Activated CD8-positive, alpha-beta memory T cell treated with anti-CD3 and anti-CD28 coated beads, Interleukin-2, amount 10 ng/mL, durations not matched to agents 7 days and 5 days (primary cell): ENCODE measurements at places on chromosomes 2 and 18. TPM values are rescaled to one million over a fixed set of nuclear protein-coding genes. Genes with fewer than 3 reads are reported as not detected.

NEUROD1 gene
- total RNA-seq: not detected

PMAIP1 gene
- total RNA-seq: 64.7 TPM

RAX gene
- total RNA-seq: not detected

GRCh38 chr18:59454909-59455727, 96.1 kb upstream of the LMAN1 start:
- no peak for DNase-seq

DNA sequence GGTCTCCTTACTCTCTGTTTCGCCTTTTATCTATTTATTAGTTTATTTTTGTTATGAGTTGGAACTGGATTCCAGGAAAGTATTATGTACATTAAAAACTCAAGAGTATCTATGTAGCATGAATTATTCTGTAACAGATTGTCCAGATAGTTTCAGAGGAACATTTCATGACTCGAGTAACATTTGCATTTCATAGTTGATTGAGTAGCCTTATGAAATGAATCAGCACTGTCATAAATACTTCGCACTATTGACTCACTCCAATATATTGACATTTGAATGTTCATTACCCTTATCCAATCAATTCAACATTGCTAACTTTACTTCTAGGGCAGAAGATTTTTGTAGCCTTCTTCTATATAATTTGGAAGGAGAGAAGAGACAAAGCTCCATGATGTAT, 11.3 kb upstream of the VRK2 start:
- DNase-seq: no peak

DNA sequence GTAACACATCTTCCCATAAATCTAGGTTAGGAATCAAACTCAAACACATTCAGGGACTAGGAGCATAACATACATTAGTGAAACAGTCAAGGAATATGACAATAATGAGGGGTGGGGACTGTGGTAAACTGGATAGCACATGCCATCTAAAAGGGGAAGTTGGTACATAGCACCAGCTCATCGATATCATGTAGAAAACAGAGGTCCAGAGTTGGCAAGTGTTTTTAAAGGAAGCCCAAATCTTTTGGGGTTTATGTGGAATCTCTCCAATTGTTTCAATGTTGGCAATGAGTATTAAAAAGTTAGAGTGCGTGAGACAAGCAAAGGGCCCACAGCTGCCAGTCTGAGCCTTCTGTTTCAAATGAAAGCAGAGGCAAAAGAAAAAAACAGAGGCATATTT, 24.4 kb downstream of the KLF7 start:
- no peak for DNase-seq
